Vagina (tissue), 2 donors: ENCODE measurements at places on chromosomes 13 and 19.

GRCh38 chr13:99984461-99985240 is 3.1 kb downstream of the ZIC2 start:
- H3K27me3 ChIP-seq, result peaks cover 48% of the 10 kb centered on the region
- no peak overlapping the region for H3K27ac ChIP-seq
- no peak for DNase-seq
- no peak overlapping the region for H3K4me3 ChIP-seq

DNA sequence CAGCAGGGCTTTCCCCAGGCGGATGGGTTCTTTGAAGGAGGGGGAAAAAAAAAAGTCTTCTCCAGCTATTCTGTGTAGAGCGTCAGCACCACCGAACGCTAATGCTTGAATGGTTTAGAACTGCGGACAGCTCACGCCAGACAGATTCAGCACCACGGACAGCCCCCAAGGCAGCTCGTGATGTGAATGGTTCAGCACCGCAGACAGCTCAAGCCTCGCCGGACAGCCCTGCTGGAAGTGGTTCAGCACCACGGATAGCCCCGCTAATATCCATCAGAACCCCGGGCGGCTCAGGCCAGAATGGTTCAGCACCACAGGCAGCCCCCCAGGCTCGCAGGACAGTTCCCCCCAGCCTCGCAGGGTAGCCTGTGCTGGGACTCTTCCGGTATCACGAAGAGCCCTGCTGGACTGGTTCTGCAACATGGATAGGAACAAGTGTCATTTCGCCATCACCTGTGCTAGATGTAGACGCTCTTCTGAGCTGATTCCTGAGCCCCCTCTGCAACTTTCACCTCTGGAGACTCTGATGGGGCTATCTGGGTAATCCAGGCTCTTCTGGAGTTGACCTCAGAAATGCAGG is 4.9 kb upstream of the SMIM17 start:
- no peak for DNase-seq
- H3K36me3 ChIP-seq, result no peaks in the 10 kb centered on the region
- H3K4me1 ChIP-seq, result no peaks in the 10 kb centered on the region
- no peak overlapping the region for H3K4me3 ChIP-seq
- H3K27me3 ChIP-seq, result no peaks in the 10 kb centered on the region

GRCh38 chr13:97120346-97120745 is 101.8 kb upstream of the MBNL2 start:
- H3K27me3 ChIP-seq, result no peaks in the 10 kb centered on the region
- no peak overlapping the region for H3K27ac ChIP-seq
- no peaks in the 10 kb centered on the region for H3K36me3 ChIP-seq
- peaks cover 48% of the 10 kb centered on the region for H3K4me1 ChIP-seq
- peak; percentile 34 for DNase-seq

DNA sequence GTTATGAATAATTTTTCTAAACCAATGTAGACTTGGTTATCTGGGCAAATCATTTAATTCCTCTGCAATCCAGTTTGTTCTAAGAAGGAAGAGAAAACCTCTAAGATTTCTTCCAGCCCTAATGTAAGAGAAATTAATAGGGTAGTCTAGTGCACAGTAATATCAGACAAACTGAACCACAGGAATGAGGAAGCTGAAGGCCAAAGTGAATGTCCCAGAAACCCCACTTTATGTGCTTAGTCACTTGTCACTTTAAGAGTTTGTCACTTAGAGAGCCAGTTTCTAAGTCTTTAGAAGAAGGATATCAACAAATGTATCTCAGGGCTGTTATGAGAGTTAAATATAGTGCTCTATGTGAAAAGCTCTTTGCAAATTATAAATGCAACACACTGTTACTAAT is 750.6 kb downstream of the DIAPH3 start:
- no peak for DNase-seq
- H3K27ac ChIP-seq, result no peak overlapping the region
- no peaks in the 10 kb centered on the region for H3K27me3 ChIP-seq
- no peaks in the 10 kb centered on the region for H3K36me3 ChIP-seq
- H3K4me3 ChIP-seq, result no peak overlapping the region

- no peaks in the 10 kb centered on the region for H3K4me1 ChIP-seq
- H3K27me3 ChIP-seq, result no peaks in the 10 kb centered on the region
- H3K36me3 ChIP-seq, result no peaks in the 10 kb centered on the region
- no peak overlapping the region for H3K27ac ChIP-seq
These were observed 7.3 kb upstream of the CCNE1 start for GRCh38 chr19:29804493-29804892.

DNA sequence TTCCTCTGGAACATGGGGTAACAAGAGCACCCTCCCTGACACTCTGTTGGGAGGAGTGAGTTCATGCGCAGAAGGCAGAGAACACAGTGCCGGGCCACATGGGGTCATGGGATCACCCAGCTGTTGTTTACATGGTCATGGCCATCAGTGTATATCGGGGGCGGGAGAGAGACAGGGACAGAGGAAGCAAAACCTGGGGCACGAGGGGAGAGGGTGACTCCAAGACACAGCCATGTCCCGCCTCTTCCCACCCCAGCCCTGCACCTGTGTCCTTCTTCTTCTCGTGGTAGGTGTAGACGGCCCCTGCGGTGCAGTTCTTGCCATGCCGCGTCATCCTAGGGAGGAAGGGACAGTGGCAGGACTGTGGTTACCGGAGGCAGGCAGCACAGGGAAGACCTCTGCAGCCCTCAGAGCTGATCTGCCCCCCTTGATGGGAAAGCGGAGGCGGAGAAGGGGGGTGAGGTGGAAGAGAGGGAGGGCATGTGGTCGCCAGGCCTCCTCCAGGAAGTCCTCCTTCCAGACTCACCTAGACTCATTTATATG is 19.9 kb downstream of the NOSIP start:
- peaks cover 23% of the 10 kb centered on the region for H3K4me1 ChIP-seq
- no peaks in the 10 kb centered on the region for H3K27me3 ChIP-seq
- no peak overlapping the region for H3K4me3 ChIP-seq
- H3K36me3 ChIP-seq, result peaks cover 38% of the 10 kb centered on the region

- H3K27me3 ChIP-seq, result no peaks in the 10 kb centered on the region
- DNase-seq, result no peak
- H3K36me3 ChIP-seq, result no peaks in the 10 kb centered on the region
These were observed 11.6 kb upstream of the GPR18 start for GRCh38 chr13:99269627-99270241.

DNA sequence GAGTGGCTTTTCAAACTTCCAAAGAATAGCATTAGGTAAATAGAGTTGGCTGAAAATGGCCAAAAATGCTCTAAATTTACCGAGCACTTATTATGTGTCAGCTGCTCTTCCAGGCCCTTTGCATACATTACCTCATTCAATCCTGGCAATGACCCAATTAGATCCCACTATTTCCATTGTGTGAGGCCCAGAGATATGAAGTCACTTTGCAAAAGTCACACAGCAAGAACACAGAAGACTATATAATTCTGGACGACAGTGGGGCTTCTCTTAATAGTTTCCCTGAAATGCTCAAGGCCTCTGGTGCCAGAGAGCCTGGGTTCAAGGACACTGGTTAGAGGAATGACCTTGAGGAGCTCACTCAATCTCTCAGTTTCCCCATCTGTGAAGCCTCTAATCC is 146.8 kb downstream of the IER2 start:
- DNase-seq, result no peak
- H3K27me3 ChIP-seq, result peaks cover 7% of the 10 kb centered on the region
- no peak overlapping the region for H3K27ac ChIP-seq

- no peaks in the 10 kb centered on the region for H3K36me3 ChIP-seq
- no peaks in the 10 kb centered on the region for H3K27me3 ChIP-seq
- H3K4me3 ChIP-seq, result no peak overlapping the region
- H3K27ac ChIP-seq, result no peak overlapping the region
These were observed 10.8 kb upstream of the GRAMD1A start for GRCh38 chr19:34989298-34989697.

DNA sequence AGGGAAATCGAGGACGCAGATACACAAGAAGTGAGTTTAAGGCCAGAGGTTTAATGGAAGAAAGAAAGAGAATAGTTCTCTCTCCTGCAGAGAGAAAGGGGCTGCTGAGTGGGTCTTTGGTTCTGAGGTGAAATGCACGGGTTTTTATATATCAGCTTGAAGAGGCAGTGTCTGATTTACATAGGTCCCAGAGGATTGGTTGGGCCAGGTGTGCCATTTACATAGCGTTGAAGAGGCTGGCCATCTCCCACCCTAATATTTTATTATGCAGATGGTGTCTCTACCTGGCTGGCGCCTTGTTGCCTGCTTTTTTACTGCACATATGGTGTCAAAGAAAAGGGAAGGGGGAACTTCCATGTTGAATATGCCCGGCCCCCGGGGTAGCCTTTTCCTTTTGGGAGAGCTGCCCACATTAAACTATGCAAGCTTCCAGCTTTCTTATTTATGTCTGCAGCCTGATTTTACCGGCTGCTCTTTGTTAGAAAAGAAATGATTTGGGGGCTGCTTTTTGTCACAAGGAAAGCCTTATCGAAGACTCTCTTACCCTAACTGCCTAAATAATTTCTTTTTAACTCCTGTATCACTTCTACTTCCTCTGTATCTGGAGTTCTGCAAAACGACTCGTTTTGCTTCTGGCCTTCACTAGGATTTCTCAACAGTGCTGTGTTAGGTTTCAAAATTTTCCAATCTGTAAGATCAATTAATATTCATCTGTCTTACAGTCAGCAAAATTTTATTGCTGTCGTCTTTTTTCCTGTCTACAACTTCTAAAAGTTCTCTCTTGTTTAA is 268.5 kb downstream of the B3GLCT start:
- no peaks in the 10 kb centered on the region for H3K27me3 ChIP-seq
- DNase-seq, result no peak
- no peak overlapping the region for H3K27ac ChIP-seq
- no peaks in the 10 kb centered on the region for H3K4me1 ChIP-seq
- H3K4me3 ChIP-seq, result no peak overlapping the region

DNA sequence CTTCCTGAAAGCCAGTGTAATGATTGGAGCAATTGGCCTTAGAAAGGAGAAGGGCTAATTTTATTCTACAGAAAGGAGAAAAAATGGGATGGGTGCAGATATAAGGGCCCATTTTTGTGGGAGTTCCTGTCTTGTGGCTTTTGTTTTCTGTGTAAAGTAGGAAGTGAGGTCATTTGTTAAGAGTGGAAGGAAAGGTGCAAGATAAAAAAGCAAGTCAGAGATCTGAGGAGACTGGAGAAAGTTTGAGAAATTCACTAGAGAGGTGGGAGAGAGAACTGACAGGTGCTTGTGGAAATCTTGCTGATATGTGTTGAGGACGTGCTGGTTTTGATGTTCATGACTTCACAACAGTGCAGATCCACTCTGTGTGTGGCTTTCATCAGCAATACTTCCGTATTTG is 349.4 kb downstream of the DLEU7 start:
- no peaks in the 10 kb centered on the region for H3K27me3 ChIP-seq
- H3K4me3 ChIP-seq, result no peak overlapping the region
- no peaks in the 10 kb centered on the region for H3K4me1 ChIP-seq
- DNase-seq, result no peak

GRCh38 chr19:18660051-18660910 is 23.2 kb upstream of the CRTC1 start:
- DNase-seq, result no peak
- no peaks in the 10 kb centered on the region for H3K36me3 ChIP-seq

DNA sequence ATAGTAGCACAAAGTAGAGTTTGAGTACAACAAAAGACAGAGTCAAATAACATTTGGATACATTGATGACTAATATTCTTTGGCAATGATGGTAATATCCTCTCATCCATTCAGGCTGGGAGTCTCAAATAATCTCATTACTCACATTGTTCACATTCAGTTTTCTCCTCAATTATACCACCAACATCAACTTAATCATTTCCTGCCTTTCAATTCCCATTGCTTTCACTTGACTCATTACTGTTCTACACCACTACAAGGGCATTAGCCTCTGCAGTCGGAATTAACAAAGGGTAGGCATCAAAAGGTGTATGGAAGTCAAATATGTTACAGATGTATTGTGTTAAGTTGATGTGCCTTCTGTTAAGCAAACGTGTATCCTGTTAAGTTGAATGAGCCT is 518.4 kb upstream of the SLITRK1 start:
- DNase-seq, result no peak
- H3K27me3 ChIP-seq, result no peaks in the 10 kb centered on the region
- no peak overlapping the region for H3K27ac ChIP-seq
- H3K36me3 ChIP-seq, result no peaks in the 10 kb centered on the region

GRCh38 chr13:114127473-114128347 is 4.7 kb downstream of the RASA3 start:
- H3K4me3 ChIP-seq, result no peak overlapping the region
- peaks cover 82% of the 10 kb centered on the region for H3K4me1 ChIP-seq
- H3K27ac ChIP-seq, result peak overlapping the region; percentile 90
- no peaks in the 10 kb centered on the region for H3K36me3 ChIP-seq
- no peak for DNase-seq

DNA sequence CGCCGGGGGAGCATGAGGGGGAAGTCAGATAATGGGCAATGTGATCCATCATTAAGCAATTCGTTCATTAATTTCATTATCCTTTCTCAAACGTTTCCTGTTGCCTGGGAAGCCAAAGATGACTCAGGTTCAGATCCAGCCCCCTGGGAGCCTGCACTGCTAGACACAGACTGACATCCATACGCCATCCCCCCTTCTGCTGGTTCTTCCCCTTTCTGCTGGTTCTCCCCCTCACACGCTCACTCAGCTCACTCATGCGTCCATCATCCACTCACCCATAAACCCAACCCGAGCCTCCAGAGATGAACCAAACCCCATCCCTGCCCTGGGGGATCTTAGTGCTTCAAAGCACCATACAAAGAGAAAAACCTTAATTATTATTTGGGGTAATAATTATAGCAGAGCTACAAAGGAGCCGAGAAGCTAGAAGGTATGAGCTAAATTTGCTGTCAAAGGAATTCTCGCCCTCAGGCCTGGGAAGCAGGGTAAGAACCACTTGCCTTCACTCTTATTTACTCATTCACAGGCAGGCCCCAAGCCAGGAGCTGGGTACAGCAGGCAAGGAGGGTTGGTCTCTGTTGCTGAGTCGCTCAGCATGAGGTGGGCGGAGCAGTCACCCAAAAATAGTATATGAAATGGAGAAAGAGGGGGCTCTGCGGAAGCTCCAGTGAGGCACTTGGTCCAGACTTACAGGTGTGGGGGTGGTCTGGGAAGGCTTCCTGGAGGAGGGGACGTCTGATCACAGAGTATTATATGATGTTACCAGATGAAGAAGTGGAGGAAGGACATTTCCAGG is 7.0 kb upstream of the ZNF444 start:
- H3K4me1 ChIP-seq, result no peaks in the 10 kb centered on the region
- H3K36me3 ChIP-seq, result no peaks in the 10 kb centered on the region
- DNase-seq, result no peak

- peaks cover 11% of the 10 kb centered on the region for H3K4me1 ChIP-seq
- H3K27ac ChIP-seq, result no peak overlapping the region
- DNase-seq, result no peak
- no peak overlapping the region for H3K4me3 ChIP-seq
- H3K36me3 ChIP-seq, result no peaks in the 10 kb centered on the region
These were observed 729 bp upstream of the MADCAM1 start for GRCh38 chr19:495402-496111.
